ENCODE measurements at places on chromosomes 2 and 18. TPM values are rescaled to one million over a fixed set of nuclear protein-coding genes. Genes with fewer than 3 reads are reported as not detected.

UGT1A10 gene
- not detected for total RNA-seq

CYTIP gene
- total RNA-seq, result 207 TPM

SERPINB7 gene
- total RNA-seq, result not detected

CHRNG gene
- not detected for total RNA-seq

SLC9A4 gene
- not detected for total RNA-seq

SOX11 gene
- 0.03 TPM for total RNA-seq

GDF7 gene
- not detected for total RNA-seq
